Islet precursor cell (in vitro differentiated cells): ENCODE measurements at places on chromosomes 1 and 21.
A peak's percentile ranks its signal among the peaks of the same experiment; 100 is the strongest.

GRCh38 chr1:190904091-190904695 is 426.5 kb upstream of the BRINP3 start:
- no peak for DNase-seq

DNA sequence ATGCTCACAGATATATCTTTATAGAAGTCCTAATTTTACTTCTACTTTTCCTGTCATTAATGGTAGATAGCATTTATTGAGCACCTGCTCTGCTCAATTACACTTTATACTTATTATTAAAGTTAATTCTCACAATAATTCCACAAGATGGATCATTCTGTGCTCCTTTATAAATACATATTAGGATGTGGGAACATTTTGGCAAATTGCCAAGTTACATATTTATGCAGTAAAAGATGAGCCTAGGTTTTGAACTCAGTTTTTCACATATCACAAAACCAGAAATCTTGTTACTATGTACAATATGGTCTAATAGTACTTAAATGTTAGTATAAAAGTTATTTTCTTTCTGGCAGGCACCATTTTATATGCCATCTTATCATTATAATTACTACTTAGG is 895.0 kb upstream of the B3GALT2 start:
- DNase-seq = no peak

DNA sequence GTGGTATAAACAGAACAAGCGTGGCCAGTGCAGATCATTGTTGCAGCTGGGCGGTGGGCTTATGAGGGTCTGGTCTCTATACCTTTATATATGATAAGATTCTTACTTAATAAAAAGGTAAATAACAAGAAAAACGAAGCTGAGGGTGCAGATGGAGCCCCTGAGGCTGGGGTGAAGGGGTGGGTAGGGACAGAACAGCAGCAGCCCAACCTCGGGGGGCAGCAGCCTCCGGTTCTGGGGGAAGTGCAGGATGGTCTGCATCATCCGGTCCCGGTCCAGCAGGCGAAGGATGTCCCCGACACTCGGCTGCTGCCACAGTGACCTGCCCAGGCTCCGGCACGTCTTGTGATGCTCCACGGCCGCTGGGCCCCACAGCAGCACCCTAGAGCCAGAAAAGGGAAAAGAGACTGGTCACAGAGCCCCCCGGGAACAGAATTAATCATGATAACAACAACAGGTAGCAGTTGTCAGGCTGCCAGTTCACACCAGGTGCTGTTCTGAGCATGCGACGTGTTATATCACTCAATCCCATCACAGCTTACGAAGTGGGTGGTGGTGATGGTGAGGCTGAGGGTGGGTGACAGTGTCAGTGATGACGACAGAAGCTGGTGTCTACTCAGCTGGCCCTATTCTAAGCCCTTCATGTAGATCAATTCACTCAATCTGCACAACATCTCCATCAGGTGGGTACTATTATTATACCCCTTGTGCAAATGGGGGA is 35.5 kb downstream of the MRAP start:
- DNase-seq = peak; percentile 22

GRCh38 chr1:151237678-151238466 is 16.7 kb upstream of the PSMD4 start:
- no peak for DNase-seq

DNA sequence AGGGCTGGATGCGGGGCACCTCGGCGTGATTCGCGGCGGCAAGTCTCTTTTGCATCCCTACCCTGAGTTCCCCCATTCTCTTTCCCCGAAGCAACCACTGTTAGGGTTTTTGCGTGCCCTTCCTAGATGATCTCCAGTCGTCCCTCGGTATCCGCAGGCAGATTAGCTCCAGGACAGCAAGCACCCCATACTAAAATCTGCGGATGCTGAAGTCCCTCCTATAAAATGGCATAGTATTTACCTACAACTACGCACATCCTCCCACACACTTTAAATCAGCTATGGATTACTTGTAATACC is 22.8 kb upstream of the CFAP126 start:
- DNase-seq = no peak

GRCh38 chr1:24946861-24947658 is 17.0 kb upstream of the RUNX3 start:
- DNase-seq = no peak

DNA sequence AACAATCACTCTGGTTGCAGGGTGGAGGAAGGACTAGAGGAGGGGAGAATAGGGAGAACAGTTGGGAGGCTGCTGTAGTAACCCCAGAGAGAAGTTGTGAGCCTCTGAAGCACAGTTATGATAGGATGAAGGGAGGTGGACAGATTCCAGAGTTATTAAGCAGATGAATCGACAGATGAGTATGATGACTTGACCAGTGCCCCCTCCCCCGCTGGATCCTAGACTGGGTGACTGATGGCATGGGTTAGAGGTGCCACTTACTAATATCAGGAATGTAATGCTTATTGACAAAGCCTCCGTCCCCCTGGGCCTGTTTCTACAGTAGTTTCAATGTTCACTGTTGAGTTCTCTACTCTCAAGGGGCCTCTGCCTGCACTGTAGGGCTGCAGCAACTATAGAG is 14.0 kb upstream of the TIPRL start:
- DNase-seq = no peak

- DNase-seq = no peak
Observed at GRCh38 chr1:53502641-53503432, 43.6 kb downstream of the DMRTB1 start.

DNA sequence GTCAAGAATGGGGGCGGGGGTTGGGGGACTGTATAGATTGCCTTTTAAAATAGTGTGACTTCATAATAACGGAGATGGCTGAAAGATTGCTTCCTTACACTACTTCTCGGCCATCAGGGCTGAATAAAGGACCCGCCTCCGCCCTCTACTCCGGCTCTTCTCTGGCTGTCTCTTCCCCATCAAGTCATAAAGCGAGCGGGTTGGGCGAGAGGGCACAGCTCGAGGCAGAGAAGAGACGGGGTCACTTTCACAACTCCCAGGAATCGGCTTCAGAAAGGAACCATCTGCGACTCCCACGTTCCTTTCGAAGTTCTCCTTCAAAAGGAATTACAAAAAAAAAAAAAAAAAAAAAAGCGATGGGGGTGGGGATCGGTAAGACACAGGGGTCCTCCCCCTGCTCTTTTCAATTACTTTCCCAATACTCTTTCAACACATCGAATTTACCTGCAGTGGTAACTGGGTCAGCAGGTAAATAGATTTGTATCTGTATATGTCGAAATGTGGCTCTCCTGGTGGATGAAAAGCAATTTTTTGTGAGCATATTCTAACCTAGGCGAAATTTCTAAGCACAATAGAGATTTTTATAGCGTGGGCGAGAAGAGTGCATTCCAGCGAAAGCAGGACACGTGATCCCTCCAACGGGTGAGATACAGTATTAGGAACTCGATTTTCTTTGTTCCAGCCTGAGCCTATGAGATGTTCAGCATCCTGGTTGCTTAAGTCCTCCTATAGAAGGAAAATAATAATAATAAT is 2.0 kb downstream of the LRRC7 start:
- peak; percentile 49 for DNase-seq

- no peak for DNase-seq
Observed at GRCh38 chr1:245917403-245917802, 589.7 kb downstream of the SMYD3 start.

- DNase-seq = no peak
Observed at GRCh38 chr1:175188936-175189335, 3.6 kb downstream of the KIAA0040 start.

- no peak for DNase-seq
Observed at GRCh38 chr1:216457356-216457755, 34.1 kb upstream of the USH2A start.

- DNase-seq = no peak
Observed at GRCh38 chr1:18484276-18484675, 3.5 kb downstream of the KLHDC7A start.

DNA sequence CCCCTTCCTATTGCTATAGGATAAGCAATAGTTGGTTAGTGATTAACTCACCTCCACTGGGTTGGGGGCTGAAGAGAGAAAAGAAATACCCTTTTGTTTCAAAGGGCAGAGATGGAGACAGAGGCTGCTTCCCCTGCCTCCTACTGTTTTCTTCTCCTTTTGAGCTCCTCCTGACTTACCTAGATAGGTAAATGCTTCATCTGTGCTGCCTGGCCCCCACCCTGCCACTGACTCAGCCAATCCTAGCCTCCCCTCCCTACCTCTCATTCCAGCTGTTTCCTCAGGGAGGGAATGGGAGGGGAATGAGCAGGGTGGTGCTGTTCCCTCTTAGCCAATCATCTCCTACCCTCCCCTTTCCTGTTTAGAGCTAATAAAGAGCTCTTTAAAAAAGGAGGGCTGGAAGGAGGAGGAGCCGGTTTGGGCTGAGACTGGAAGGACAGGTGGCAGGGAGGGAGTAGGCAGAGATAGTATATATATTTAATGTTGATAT is at the start of gene C1orf116:
TSS of gene C1orf116 (minus strand) at position 229 of the 490 bp plus-strand sequence. CDS start 5,158 bp downstream, outside the sequence.
- peak; percentile 93 for DNase-seq

- DNase-seq = no peak
Observed at GRCh38 chr21:37821786-37822450, 94.3 kb downstream of the KCNJ6 start.

- DNase-seq = no peak
Observed at GRCh38 chr1:167114725-167115124, 20.9 kb downstream of the STYXL2 start.

DNA sequence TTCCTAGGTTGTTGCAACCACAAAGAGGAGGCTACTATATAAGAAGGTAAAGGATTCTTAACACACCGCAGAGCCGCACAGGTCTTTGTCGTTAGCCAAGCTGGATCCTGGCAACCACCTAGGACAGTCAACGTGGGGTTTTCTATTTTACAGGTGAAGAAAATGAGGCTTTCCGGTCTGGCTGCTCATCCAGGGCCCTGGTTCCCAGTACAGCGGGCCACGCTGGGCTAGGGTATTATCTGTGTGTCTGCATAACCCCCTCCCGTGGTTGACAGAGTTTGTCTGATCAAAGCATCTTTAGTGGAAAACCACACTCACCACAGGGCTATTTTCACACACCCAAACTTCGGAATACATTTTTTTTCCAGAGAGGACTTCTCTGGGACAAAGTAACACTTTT is 39.0 kb upstream of the PDE9A start:
- no peak for DNase-seq

GRCh38 chr1:200901796-200902444 is 7.2 kb downstream of the INAVA start:
- DNase-seq = no peak
